ENCODE measurements at places on chromosomes 5 and 9.

GRCh38 chr5:28517691-28518090 is 1479.3 kb upstream of the CDH9 start:
- DNase-seq, result no peak

- no peak for DNase-seq
These were observed 361.8 kb downstream of the CDH18 start for GRCh38 chr5:19626211-19626610.

- peak; percentile 72 for DNase-seq
These were observed 28.8 kb downstream of the GCNT4 start for GRCh38 chr5:75023368-75024159.

DNA sequence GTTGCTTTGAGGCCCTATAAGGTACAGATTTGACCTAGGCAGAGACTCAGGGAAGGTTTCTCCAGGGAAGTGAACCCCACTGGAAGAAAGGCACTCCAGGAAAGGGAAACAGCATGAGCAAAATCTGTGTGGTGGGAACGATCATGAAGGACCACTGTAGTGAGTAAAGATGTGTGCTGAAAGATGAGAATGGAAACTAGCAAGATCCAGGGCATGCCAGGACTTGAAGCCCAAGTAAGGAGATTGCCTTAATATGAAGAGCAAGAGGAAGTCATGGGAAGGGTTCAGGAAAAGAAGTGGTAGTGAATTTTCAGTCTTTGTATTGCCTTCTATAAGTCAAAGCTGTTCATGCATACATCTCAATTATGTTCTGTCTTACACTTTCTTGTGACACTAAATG is 55.2 kb upstream of the SLIT3 start:
- no peak for DNase-seq

GRCh38 chr5:95533106-95533505 is 21.7 kb downstream of the SKIC3 start:
- DNase-seq, result no peak

DNA sequence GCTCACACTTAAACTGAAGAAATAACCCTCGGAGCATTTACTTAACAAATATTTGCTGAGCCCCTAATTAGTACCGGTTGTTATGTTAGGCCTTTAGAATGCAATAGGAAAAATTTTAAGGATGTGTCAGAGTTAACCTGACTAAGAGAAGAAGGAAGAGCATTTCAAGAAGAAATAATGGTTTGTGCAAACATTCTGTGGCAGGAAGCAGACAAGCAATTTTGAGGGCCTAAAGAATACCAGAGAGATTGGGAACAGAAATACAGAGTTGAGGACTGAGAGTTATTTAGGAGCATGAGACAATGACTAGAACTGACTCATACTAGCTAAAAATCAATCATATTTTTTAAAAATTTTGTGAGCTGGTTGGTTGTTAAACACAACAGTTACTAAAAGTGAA is 218.8 kb downstream of the PRR16 start:
- DNase-seq, result no peak

GRCh38 chr5:169494941-169495548 is 88.5 kb upstream of the SPDL1 start:
- no peak for DNase-seq

GRCh38 chr9:114487607-114488300 is 17.5 kb downstream of the WHRN start:
- peak; percentile 90 for DNase-seq

DNA sequence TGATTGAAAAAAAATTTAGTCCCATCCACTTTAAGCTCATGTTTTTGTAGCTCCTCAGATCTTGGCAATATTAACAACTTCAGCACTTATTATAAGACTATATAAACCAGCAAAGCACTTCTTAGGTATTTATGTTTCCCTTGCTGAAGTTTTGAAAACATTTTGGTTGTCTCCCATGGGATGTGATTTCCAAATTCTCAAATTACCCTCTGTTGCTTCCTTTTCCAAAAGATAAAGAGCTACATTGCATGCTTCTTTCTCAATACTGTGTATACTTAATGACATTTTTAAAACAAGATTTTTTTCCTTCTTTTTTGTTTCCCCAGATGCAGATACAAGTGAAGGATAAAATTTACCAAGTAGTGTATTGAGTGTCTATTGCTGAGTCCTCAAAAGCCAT is 567.1 kb downstream of the CSNK1G3 start:
- no peak for DNase-seq

DNA sequence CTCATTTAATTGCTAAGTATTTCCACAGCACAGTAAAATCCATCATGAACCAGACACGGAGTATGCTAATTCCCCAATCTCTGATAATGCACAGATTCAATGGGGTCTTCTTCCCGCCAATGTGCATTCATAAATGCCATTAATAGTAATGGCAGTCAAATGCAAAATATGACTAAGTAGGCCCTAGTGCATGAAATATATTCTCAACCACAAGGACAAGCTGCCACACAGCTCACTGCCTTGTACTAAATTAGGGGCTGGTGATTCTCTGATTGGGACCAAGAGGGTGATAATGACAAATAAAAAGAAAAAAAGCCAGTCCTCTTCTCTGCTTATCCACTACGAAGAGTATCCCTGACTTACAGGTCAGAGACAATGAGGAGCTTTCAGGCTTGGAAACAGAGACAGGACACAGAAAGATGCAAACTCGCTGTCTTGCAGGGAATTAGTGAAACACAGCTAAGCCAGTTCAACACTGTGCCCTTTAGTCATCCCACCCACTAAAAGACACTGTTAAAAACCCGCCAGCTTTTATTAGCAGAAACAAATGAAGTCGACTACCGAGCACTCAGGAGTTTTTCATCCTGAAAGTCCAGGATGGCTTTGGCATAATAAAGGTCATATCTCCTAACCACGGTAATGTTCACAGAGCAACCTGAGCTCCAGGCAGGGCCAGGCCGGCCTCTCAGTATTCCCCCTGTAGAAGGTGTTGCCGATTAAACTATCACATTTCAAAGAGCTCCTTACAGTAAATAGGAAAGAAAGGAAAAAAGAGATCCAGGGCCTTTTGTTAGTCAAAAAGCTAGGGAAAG is 148.1 kb downstream of the EBF1 start:
- no peak for DNase-seq

DNA sequence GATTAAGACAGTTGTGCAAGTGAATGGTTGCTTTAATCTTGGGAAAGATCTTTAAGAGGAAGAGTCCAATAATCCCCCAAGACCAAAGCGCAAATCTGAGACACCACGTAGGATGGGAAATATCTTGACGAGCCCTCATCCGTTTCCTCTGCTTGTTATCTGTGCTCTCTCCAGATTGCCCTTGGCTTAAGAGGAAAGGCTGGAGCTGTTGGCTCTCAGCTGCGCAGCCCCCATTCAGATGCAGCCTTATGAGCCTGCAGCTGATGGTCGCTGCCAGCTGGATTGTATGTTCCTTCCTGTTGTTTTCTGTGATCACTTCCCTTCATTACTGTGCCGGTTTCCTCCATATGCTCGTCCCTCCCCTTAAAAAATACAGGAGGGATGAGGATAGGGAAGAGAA is 47.7 kb downstream of the PWWP2A start:
- no peak for DNase-seq

DNA sequence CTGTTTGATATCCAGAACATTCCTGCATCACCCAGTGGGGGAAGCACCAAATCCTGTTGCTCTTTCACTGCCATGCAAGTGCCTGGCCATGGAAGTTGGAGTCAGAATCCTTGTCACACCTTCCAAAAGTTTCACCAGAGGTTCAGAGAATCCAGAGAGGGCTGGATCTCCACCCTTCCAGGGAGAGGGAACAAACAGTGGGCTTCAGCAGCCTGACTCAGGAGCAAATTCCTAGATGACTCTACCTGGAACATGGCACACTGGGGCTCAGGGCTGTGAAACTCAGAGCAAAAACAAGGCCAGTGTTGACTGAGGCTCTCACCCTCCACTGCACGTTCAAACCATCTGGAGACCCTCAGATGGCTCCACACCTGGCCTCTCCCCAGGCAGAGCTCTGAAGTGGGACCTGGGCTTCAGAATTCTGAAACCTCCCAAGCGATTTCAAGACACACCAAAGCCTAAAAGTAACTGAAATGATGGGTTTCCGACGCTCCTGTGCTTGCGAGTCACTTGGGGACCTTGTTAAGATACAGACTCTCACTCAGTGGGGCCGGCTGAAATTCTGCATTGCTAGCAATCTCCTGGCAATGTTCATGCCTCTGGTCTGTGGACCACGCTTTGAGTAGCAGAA is 205.9 kb downstream of the AUH start:
- no peak for DNase-seq

GRCh38 chr5:87147441-87147840 is 120.2 kb upstream of the RASA1 start:
- no peak for DNase-seq

DNA sequence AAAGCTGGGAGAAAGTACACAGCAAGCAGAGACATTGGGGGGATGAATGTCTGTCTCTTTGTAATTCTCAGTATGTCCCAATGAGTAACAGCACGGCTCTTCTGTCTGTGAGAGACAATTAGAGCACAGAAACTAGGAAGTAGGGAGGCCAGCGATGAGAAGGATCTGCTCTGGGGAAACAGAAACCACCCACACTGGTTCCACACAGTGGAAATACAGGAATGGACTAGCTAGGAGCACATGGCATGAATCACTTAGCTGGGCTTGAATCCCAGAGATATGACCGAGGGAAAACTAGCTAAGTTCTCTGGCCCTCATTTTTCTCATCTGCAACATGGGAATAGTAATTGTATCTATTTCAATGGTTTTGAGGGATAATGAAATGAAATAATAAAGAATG is 895.9 kb downstream of the TLE4 start:
- no peak for DNase-seq

DNA sequence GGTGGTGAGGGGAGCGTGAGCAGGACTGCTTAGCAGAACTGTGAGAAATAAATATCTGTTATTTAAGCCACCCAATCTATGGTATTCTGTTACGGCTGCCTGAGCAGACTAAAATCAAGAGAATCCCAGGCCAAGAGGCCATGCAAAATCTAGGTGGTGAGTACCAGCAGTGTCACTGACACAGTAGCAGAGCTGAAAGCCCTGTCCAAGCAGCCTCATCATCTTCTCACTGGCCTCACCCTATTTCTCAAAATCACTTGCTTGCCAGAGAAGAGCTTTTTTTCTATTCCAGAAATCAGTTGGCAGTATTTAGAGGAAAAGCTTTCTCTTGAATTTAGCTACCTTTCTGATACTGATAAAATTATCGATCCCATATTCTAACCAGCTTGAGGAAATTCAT is 68.0 kb downstream of the RETREG1 start:
- no peak for DNase-seq

DNA sequence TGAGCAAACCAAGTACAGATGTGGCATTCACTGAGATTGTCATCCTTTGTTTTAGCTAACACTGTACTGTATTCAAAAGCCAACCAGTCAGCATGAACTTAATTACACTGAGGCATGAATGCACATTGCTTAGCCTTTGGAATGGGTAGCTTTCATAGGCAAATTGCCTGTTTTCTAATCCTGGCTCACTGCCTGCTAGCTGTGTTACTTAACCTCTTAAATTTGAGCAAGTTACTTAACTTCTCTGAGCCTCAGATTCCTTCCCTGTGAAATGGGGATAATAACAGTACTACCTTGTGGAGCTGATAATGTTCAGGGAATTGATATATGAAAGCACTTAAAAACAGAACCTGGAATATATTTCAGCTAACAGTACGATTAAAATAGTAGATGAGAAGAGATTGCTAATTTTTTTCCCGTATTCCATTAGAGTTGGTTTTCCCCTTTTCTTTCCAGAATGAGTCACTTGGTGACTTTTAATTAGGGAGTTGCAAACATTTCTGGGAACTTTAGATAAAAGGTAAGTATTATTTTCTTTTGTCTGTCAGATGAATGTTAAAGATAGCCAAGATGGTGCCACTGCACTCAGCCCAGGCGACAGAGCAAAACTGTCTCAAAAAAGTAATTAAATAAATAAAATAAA is 43.9 kb downstream of the ARRDC3 start:
- peak; percentile 74 for DNase-seq

GRCh38 chr5:72134226-72134899 is 27.1 kb downstream of the MAP1B start:
- no peak for DNase-seq

DNA sequence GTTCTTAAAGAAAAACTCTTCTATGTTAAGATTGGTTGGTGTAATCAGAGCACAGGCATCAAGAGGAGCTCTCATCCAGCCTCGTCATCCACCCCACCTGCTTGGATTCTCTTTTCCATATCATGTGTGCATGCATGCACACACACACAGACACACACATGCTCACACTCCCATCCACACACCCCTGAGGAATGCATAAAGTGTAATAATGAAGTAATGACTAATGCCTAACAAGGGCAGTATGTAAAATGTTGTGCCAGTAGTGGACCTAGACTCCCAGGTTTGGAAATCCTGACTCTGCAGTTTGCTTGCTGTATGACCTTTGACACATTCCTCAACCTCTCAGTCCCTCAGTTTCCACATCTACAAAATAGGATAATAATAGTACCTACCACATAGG is 280.0 kb upstream of the ANKRD55 start:
- DNase-seq, result no peak

DNA sequence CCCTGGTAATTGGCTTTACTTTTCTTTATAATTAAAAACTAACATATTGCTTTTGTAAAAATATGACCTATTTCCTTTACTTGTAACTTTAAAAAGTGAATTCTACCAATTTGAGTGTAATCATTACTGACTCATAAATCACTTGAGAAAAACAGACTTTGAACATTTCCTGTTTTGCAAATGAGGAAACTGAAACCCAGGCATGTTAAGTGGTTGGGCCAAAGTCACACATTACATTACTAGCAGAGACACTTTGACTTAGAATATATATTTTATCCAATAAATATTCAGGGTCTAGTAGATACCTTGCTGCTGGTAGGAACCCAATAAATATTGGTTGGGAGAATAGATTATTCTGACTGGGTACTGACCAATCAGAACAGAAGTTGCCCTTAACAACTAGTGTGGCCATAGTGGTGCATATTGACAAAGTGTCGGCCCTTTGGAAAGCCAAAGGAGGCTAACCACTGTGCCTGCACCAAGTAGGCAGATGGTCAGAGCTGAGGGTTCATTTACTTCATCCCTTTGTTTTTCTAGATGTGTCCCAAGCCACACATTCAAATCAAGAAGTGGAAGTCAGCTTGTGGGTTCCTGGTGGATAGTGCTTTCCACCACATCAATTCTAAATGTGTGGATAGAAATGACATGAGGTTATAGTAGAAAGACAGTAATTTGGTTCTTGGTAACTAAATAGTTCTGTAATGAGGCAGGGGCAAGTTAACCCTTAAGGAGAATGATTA is 365.1 kb upstream of the RIOK2 start:
- DNase-seq, result no peak

Data from SK-MEL-5 (cell line).